Mesenteric fat pad (tissue), 1 donor: ENCODE measurements at places on chromosomes 5 and 9.

DNA sequence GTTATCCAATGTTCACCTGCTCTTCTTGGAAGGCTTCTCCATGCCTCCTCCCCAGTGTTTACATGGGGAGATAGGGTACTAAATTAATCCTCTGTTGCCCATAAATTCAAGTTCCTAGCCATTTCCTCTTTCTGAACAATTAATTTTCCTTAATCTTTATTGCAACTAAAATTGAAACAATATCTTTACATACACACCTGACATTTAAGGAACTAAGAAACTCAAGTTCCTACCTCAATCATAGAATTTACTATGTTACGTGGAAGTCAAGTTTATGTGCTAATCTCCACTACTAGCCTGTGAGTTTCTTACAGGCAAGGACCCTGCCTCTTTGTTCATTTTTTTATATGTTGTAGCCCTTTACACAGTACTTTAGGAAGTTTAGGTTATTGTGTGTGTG lies 10.1 kb upstream of the ADRB2 start:
- DNase-seq: no peak

GRCh38 chr5:16593013-16593412 lies 23.8 kb downstream of the RETREG1 start:
- DNase-seq: no peak

DNA sequence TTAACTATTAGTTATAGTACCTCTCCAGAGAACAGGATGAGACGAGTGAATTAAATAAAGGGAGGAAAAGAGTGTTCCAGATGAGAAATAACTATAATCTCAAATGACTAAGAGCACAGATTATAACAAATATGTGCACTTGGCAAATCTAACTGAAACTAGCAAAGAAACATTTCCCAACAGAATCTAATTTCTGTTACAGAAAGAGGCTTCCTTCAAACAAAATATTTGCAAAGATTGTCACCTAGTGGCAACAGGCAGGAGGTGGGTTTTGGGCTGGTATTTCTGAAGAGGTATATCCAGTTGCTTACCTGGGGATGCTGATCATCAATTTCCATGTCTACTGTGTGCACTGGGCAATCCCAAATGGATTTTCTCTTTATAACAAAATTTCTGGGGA lies 5.6 kb upstream of the SPDL1 start:
- no peak for DNase-seq

- DNase-seq: no peak
These were observed 84.9 kb downstream of the GNA14 start for GRCh38 chr9:77563174-77563573.

- no peak for DNase-seq
These were observed 10.8 kb upstream of the ADRA1B start for GRCh38 chr5:159905496-159905895.
